ENCODE measurements at places on chromosomes 7 and 10.

- no peak for DNase-seq
These were observed 30.5 kb downstream of the BICC1 start for GRCh38 chr10:58543141-58543540.

DNA sequence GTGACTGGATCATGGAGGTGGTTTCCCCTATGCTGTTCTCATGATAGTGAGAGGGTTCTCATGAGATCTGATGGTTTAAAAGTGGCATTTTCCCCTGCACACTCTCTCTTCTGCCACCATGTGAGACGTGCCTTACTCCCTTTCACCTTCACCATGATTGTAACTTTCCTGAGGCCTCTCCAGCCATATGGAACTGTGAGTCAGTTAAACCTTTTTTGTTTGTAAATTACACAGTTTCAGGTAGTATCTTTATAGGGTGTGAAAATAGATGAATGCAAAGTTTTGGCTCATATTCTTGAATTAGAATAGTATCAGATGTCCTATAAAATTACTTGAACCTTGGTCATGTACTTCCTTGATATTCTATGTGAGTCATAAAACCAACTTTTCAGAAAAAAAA is 252.1 kb upstream of the TMEM229A start:
- no peak for DNase-seq

DNA sequence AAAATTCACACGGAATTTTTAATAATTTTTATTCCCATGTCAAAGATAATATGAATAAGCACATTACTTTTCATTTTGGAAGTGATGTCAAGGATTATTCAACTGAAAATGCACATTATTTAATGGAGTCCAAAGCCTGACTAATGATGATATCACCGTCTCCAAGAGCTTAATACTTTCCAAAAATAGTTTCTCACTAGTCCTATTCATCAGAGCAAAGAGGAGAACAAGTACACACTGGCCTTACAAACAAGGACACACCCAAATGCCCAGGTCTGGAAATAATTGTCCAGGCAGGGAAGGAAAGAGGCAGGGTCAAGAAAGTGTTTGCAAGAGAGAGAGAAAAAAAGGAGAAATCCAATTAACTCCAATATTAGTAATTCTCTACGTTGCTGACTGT is 216.8 kb upstream of the CCDC6 start:
- no peak for DNase-seq

- DNase-seq, result no peak
These were observed 363.3 kb downstream of the TNS3 start for GRCh38 chr7:47218378-47219176.

GRCh38 chr7:9836671-9837070 is 1137.0 kb upstream of the PHF14 start:
- DNase-seq, result no peak

DNA sequence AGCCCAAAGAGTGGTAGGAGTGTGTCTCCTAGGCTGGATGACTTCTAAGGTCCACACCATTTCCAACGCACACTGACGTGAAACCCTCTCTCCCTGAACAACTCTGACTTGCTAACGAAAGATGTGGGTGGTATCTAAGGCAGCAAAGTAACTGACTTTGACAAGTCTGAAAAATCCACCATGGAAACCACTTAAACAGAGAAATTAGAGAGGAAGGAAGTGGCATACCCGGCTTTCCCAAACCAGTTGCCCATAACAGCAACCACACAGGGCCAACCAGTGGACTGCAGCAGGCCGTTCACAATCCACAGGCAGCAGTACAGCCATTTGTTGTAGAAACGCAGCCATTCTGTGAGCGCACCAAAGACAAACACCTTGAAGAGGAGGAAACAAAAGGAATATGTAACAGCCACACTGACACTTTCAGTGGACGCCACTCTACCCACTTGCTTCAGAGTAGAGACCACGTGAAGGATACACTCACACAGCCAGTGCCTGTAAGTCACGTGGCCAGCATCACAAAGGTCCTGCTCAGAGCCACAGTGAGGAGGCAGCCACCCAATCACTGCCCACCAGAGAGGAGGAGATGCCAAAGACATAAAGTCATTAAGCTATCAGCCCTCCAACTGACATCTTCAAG is 39.8 kb downstream of the SLC37A3 start:
- peak; percentile 30 for DNase-seq

GRCh38 chr10:71643904-71644303 is 75.7 kb downstream of the C10orf105 start:
- no peak for DNase-seq

DNA sequence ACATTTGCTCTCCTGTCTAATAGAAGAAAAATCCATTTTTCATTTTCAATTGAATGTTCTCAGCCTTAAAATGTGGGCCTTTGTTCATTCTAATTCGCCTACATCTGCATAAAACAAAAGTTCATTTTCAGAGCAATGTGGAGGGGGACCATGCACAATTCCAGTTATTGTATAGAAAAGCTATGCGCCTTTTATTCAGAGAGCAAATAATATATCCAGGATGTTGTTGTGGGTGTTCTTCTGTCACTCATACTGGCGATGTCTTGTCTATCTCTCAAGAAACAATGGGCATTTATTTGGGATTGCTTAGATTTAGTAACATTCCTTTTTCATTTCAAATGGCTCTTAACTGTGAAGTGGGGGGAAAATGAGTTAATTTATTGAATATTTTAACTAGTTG is 56.4 kb downstream of the KIF5B start:
- DNase-seq, result no peak

- DNase-seq, result no peak
These were observed 7.8 kb downstream of the BAMBI start for GRCh38 chr10:28684986-28685580.

Data from CD4-positive, alpha-beta T cell treated with Interleukin-15 for 1 hour (primary cell).